BJ (cell line): ENCODE measurements at places on chromosomes 11 and 22. TPM values are rescaled to one million over a fixed set of nuclear protein-coding genes. Genes with fewer than 3 reads are reported as not detected.

DNA sequence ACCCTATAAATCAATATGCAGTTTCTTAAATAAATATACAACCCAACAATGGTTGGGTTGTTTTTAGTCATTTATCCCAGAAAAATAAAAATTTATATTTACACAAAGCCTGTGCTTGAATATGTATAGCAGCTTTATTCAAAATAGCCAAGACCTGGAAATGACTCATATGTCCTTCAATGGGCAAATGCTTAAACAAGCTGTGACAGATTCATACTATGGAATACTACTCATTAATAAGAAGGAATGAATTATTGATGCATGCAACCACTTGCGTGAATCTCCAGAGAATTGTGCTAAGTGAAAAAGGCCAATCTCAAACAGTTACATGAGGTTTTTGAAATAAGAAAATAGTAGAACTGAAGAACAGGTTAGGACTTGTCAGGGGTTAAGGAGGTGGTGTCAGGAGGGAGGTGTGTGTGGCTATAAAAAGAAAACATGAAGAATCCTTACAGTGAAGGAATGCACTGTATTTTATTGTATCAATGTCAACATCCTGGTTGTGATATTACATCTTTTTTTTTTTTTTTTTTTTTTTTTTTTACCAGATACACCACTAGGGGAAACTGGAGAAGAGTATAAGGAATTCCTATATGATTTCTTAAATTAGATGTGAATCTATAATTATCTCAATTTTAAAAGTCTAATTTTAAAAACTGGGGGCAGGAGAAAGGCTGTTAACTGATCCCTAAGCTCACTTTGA, 82.4 kb upstream of the CD44 start:
- DNase-seq: no peak

DNA sequence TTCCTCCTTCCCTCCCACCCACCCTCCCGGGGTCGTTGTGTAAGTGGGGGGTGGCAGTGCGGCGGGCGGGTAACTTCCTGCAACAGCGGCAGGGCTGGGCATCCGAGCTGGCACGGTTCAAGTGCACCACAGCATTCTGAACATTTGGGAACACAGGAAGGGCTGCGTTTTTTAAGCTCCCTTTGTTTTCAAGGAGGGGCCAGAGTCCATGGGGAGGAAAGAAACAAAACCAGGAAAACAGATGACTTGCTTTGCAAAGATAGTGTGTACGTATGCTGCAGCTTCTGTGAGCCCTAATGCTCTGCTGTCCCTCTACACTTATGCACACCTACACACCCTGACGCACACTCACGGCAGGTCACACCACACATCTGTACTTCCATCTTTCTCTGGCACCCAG, 152.5 kb downstream of the FBXO7 start:
- no peak for DNase-seq

DNA sequence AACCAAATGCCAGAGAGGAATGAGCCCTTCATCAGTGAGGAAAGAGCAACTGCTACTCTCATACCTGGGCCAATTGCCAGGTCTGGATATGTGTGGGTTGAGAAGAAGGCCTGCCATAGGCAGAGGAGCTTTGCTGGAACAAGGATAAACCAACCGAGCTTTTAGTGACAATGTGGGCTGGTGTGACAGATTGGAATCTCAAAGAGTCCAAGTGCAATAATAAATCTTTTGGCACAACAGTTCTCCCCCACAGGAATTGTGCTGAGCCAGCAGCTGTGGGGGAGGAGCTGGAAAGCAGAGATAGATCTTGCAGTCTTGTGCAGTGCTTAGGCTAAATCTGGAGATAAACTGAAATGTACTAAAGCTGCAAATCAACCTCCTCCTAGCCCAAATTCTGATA, 79.4 kb upstream of the ISX start:
- DNase-seq: no peak

DNA sequence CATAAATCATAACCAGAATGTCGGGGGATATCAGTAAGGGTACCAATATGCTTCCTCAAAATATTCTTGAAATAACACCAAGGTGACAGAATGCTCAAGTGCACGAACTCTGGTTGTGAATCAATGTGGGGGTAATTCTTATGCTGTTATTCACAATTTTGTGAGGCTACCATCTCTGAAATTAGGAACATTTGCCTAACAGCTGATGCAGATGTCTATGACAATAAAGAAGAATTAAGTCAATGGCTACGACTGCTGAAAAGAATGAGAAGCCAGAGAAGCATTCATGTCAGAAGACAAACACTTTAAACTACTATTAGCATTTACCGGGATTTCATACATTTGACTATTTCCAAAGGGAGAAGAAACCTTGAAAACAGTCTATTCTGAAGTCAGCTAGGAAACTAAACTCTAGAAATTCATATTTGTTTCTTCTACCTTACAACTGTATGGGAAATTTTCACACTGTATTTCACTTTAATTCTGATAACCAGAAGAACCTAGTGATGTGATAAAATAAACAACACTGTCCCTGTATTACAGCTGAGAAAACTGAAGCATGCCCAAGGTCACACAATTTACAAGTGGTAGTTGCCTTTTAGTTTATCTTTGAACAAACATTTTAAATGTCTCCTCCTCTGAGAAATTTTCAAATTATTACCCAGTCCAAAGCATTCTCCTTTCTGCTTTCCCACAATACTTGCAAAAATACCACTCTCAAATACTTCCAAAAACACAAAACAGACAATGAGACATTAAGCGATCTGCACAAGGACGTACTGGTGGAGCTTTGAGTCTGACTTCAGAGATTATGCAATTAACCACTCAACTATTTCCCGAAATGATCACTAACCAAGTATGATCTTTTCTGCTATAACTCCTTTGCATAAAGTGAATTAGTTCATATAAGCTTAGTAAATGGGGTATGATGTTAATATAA, 18.0 kb upstream of the ARHGAP32 start:
- DNase-seq: no peak

GRCh38 chr11:122155765-122156527, 39.9 kb upstream of the BLID start:
- no peak for DNase-seq

- no peak for DNase-seq
Observed at GRCh38 chr11:102891736-102892135, 17.0 kb upstream of the MMP12 start.

DNA sequence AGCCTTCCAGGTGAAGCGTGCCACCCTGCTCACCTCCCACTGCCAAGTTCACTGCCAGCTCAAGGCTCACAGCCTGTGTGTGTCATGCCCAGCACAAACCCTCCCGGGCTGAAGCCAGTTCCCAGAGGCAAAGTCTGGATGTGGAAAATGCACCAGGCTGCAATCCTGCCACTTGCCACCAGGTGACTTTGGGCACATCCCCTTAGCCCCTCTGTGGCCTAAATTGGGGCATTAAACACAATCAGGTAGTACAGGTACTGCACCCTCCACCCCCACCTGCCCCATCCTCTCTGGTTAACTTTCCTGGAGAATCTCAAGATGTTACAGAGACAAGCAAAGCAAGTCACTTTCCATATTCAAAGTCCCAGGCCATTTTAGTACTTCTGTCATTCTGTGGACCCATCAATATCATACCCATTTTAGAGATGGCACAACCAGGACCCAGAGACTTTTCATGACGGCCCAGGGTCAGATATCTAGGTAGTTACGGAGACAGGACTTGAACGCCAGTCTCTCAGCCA, 1.8 kb upstream of the RASD2 start:
- no peak for DNase-seq

DNA sequence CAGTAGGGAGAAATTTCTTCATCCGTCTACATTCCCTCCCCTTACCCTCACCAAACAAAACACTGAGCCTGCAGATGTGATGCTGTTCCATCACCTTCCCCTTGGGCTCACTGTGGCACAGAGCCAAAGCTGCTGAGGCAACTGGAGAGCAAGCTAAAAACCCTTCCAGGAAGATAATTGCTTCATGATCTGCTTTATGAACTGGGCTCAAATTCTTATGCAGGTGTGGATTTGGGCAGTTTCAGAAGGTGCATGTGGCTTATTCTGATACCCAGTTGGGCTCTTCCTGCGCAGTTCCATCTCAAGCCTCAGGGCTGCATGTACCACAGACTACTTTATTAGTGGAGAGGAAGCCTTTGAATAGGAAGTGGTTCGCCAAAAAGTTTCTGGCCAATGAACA, 58.3 kb downstream of the AAMDC start:
- DNase-seq: no peak

DNA sequence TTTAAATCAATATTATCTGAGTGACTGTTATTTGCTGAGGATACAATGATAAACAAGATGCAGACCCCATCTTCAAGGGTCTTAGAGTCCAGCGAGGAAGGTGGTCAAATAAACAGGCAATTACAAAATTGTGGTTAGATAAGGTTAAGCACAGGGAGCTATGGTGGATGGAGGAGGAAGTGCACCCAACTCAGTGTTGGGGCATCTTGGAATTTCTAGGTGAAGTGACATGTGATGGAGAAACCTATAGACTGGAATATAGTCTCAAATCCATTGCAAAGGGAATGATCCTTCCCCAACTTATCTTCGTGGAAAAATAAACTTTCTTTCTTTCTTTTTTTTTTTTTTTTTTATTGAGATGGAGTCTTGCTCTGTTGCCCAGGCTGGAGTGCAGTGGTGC, 3.4 kb upstream of the PTPRJ start:
- no peak for DNase-seq

GRCh38 chr11:106322106-106322505, 244.6 kb downstream of the AASDHPPT start:
- no peak for DNase-seq

GRCh38 chr11:3022982-3023381, 30.9 kb upstream of the NAP1L4 start:
- DNase-seq: peak; percentile 45

TXNRD2 gene
- 16.0 and 28.5 TPM in 2 replicates for polyA plus RNA-seq

MAJIN gene
- not detected in 2 replicates for polyA plus RNA-seq

ELF5 gene
- not detected in 2 replicates for polyA plus RNA-seq

PARVB gene
- polyA plus RNA-seq: 57.8 and 65.8 TPM in 2 replicates

PANX3 gene
- polyA plus RNA-seq: not detected in 2 replicates

BBOX1 gene
- polyA plus RNA-seq: not detected in 2 replicates

KRTAP5-1 gene
- not detected in 2 replicates for polyA plus RNA-seq

ACTN3 gene
- not detected in 2 replicates for polyA plus RNA-seq

OSBP2 gene
- polyA plus RNA-seq: 0.38 and 0.77 TPM in 2 replicates

APLNR gene
- polyA plus RNA-seq: not detected in 2 replicates

CHADL gene
- polyA plus RNA-seq: 0.51 and 0.70 TPM in 2 replicates

NCF4 gene
- polyA plus RNA-seq: not detected in 2 replicates

TENM4 gene
- polyA plus RNA-seq: 0.36 and 0.39 TPM in 2 replicates
